ENCODE measurements at places on chromosomes 11 and 22.

GRCh38 chr11:76673176-76674142 lies 2.9 kb upstream of the LRRC32 start:
- DNase-seq = no peak

DNA sequence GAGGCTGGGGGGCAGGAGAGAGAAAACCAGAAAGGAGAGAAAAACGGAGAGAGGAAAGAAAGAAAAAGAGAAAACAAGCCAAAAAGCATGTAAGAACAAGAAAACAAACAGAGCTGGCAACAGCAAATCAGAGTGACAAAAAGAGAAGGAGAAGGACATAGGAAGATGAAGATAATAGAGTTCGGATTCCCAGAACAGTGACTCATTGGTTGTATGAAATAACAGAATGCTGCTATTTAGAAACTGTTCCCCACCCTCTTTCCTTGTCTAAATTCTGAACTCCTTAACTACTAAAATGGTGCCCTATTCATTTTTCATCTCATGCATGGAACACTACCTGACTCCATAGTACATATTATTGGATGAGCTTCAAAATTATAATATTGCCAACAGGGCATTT lies 317.4 kb downstream of the C11orf87 start:
- DNase-seq = no peak

GRCh38 chr11:118533769-118534729 lies 3.1 kb downstream of the TMEM25 start:
- DNase-seq = no peak

DNA sequence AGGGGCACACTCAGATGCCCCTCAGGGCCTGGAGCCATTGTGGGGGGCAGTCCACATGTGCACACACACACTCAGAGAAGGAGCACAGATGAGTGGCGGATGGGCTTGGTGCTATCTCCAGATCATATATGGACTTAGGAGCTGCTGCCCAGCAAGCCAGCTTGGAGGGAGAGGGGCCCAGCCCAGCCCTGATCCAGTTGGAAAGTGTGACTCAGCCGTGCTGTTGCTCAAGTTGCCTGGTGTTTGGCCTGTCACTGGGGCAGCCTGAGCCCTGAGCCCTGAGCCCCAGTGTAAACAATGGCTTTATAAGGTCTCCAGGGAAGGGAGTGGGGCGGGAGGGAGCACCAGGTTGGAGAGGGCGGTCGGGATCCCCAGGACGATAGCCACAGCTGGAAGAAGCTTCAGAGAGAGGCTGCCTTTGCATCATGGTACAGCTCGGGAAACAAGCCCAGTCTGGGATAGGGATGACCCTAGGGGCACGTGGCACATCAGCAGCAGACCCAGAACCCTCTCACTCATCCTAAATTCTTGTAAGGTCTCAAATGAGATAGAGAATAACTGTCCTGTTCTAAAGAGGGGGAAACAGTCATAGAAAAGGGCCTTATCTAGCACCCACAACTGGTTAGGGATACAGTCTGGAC lies 4.8 kb downstream of the SELENOM start:
- DNase-seq = no peak

DNA sequence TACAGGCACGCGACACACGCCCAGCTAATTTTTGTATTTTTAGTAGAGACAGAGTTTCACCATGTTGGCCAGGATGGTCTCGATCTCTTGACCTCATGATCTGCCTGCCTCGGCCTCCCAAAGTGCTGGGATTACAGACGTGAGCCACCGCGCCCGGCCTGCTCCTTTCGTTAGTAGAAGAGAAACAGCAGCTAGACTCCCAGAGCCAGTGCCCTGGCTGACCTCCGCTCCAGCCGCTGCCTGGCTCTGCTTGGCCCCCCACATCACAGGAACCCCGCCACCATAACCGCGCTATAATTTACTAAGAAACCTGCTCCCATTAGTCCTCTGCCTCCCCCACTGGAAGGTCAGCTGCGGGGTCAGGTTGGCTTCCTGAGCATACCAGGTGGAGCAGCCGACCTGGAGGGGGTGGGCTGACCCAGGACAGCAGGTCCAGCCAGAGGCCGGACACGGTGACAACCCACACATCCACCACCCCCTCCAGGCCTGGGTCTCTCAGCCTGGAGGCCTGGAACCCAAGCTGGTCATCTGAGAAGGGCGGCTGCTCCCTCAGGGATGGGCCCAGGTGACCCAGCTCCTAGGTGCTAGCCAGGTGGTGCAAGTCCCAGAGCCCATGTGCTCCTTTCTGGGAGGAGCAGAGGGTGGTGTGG lies 7.5 kb upstream of the POLDIP3 start:
- no peak for DNase-seq

DNA sequence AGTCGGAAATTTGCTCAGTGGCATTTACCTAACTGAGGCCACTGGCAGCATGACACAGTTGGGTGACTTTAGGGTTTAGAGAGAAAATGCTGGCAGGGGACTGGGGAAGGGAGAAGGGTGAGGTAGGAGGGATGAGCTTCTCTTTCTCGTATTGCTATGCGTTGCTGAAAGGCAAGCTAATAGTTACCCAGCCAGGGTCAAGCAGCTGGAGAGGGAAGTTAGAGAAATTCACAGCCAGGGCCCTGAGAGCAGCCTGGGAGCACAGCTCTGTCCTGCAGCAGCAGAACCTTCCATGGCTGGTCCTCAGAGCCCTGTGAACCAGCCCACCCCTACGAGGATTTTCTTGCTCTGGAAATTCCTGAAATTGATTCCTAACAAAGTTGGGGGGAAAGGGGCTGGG lies 679.6 kb downstream of the NTM start:
- no peak for DNase-seq

DNA sequence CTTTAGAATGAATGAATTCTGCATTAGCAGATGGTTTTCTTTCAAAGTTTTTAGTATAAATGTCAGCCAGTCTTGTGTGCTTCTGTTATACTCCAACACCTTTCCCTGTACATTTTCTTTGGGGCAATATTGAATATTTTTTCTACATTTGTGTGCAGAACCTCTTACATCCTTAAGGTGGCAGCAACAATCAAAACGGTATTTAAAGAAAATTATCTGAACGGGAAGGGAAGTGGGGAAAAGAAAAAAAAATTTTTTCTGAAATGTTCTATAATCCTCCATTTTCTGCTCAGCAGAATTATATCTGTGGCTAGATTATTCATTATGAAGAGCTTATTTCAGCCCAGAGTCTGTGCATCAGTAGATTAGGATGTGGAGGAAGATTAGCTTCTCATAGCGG lies 347.3 kb upstream of the RAG2 start:
- DNase-seq = no peak

DNA sequence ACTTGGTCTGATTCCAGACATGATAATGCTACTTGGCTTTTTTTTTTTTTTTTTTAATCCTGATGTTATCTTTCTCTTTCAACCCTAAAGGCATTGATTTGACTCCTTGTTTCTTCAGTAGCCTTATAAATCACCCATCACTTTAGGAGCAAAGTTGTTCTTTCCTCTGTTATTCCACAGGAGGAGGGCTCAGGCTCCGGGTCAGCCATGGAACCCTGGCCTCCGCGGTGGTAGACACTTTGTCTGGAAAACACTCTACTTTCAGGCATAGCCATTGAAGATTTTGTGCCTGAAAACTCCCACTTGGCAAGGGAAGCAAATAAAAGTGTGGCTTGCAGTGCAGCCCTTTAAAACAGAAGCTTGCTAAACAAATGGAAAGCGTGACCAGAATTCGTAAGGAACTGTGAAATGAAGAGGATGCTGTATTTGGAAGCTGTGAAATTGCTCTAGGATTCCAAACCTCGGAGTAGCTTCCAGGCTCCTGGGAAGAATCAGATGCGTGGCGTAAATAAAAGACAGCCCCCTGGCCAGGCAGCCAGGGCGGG lies 44.9 kb downstream of the ARHGAP8 start:
- no peak for DNase-seq

DNA sequence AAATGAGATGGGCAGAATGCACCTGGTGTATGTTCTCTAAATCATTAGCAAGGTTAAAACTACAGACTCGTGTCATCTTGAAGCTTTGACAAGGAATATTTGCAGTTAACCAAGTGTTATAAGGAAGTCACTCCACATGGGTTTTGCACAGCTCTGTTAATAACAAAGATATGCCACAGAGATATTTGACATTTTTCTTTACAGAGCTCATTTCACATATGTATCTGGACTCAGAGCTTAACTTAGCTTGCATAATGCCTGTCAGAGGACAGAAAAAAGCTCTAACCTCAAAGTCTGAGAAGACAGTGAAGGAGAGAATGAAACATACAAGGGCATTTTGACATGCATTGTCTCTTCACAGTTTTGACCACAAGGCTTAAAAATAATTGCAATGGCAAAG lies 105.5 kb downstream of the C11orf87 start:
- DNase-seq = no peak

DNA sequence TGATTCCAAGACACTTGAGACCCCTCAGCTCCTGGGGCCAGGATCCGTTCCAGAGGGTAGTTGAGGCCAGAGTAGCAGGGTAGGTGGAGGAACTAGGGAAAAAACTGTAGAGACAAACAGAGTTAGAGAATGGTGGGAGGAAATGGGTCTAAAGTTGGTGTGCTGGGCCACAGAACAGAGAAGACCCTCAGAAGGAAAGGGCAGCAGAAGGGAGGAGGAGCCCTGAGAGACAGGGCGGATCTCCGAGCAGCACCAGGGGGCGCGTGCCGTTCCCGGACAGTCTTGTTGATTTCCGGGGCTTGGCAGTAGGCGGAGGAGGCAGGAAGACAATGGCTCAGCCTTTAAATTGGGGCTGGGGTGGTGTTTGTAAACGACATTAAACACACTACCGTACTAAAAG lies 2.4 kb upstream of the CECR2 start:
- DNase-seq = peak; percentile 39

DNA sequence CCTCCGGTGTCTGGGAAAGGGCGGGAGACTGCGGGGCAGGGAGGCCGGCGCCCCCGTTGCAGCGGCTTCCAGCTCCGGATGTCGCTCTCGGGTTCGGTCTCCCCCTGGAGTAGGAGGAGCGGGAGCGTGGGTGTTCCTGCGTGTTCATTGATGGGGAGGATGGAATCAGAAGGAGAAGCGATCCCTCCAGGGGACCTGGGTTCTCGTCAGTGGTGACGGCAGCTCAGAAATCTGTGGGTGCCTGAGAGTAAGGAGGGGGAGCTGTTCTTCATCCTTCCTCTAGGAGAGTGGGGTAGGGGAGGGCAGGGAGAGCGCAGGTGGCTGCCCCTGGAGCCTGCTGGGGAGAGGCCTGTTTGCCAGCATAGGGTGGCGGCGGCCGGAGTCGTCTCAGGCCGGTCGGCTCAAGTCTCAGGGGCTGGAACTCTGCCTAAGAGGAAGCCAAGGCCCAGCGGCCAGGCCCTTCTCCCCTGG lies 1.1 kb downstream of the UBASH3B start:
- DNase-seq = peak; percentile 69

DNA sequence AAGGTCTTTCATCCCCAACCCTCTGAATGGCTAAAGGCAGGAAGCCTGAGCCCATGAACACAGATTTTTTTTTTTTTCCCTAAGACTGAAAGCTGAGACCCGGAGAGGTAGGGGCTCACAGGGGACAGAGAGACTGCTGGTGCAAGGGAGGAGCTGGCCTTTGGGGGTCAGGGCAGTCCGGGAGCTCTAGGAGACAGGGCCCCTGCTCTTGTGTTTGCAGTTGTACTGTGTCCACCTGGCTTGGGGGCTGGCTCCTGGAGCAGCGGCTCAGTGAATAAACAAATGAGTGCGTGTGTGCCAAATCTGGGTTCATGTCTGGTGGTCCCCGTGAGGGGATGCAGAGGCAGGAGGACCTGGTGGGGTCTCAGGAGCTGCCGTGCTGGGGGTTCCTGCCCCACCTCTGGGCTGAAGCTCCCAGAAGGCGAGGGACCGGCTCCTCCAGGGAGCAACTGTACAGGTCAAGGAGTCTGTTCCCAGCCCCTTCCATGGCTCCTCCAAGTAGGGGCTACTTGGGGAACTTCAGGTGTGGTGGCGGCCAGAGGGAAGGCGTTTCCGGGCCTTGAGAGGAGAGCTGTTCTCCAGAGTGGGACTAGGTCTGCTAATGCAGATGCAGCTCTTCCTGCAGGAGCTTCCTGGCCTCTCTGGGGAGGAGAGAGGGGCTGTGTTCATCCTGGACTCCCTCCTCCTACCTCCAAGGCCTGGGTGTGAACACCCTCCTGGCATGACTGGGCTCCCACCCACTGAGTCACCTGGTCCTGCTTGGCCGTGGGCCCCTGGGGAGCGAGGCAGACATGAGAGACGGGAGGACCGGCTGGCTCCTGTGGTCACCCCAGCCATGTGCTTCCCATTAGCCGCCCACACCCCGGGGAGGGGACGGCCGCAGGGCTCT lies 57.6 kb downstream of the FBXO7 start:
- DNase-seq = no peak

DNA sequence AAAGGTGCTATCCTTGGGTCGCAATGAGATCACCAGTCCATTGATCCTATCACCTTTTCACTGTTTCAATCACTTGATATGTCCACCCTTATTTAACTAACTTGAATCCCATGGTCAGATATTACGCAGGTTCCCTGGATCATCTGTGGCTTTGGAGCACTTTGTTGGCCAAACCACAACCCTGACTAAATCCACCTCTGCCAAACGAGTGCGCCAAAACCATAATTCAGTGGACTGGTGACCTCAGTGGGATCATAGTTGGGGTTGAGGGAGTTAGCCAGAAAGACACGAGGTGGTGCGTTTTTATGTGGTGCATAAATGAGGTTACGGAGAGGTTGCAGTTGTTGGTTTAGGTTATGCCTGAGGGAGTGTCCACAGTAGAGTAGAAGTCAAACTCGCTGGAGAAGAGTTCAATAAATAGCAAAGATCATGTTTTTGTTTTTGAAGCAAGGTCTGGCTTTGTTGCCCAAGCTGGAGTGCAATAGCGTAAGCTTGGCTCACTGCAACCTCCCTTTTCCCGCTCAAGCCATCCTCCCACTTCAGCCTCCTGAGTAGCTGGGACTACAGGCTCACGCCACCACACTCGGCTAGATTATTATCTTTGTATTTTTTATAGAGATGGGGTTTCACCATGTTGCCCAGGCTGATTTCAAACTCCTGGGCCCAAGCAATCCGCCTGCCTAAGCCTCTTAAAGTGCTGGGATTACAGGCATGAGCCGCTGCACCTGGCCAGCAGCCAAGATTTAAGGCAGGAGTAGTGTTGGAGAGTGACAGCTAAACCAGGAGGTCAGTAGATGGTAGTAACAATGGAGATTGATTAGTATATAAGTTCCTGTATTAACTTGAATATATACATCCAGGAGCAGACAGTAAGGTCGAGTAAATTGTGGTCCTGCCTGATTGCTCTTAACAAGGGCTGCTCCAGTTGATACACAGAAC lies 4.5 kb downstream of the FOXR1 start:
- no peak for DNase-seq

DNA sequence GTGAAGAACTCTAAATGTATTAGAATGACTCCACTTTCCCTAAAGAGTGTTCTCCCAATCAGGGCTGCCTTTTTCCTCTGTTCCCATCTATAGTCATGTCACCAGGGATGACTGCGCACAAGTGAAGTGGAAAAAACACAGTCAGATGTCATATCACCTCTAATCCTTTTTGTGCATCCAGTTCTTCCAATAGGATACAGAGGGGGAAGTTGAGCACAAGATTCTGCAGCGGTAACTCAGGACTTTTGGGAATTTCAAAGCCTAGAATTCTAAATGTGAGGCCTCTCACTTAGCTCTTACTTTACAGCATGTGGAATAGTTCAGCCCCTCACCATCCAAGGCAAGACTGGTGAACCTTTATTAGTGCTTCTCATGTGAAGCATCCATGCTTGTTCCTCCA lies 602.6 kb downstream of the NTM start:
- no peak for DNase-seq

Measured in CD4-positive, alpha-beta T cell (primary cell).